NCI-H345 (cell line): ENCODE measurements at places on chromosomes 5 and 9.

- no peak for DNase-seq
These were observed 83.0 kb downstream of the NDUFS4 start for GRCh38 chr5:53643445-53643844.

- DNase-seq: no peak
These were observed 590.7 kb upstream of the KLF4 start for GRCh38 chr9:108080285-108080684.

DNA sequence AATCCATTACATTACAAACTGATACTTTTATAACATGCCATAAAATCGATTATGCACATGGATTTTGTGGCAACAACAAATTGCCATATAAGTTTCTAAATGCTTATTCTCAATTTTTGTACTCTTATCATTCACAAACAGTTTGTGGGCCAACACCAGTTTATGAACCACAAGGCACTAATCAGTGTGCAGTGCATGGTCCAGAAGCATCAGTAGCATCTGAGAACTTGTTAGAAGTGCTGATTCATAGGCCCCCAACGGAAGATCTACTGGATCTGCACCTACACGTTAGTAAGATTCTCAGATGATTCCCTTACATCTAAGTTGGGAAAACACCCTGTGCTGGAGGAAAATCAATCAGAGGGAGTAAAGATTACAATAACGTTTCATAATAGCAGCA, 242.8 kb downstream of the TRPM3 start:
- no peak for DNase-seq

- DNase-seq: no peak
These were observed 4.8 kb downstream of the IRX1 start for GRCh38 chr5:3600106-3601060.

GRCh38 chr9:94156348-94157049, 72.2 kb downstream of the PTPDC1 start:
- DNase-seq: no peak

GRCh38 chr5:170541146-170541769, 37.4 kb downstream of the KCNIP1 start:
- DNase-seq: no peak

DNA sequence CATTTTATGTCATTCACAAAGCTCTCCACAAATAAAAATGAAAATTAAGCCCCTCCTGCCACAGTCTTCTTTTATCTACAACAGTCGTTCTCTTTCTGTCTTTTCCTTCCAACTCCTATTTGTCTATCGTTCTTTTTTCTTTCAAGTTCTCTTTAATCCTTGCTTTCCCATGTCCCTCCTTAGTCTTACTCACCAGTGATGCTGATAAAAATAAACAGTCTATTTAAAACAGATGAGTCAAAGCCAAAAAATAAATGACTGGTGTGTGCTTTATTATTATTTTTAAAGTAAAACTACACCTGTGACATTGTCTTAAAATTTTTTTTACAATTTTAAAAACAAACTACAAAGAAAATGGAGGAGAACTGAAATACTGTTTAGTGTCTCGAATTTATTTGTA, 137.1 kb upstream of the TMEM161B start:
- no peak for DNase-seq

DNA sequence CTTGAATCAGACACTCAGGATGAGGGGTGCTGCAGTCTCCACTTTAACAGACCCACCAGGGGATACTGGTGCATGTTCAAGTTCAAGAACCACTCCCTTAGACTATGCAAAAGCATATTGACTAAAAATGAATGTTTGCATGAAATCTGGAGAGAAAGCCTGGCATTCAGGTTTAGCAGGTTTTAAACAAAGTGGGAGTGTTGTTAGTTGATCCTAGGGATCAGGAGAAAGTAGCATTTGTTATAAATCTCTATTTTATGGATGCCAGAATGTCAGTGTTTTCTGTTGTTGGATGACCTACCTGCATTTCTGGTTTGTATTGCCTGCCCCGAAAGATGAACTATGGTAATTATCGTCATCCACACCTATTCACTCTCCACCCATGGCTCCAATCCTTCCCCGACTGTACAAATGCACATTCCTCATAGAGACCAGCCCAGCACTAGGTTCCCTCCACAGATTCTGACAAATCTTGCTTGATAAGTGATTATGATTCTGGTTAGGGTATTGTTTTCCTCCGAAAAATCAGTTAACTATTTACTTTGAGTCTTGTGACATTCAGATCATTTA, 17.2 kb downstream of the TMEM252 start:
- DNase-seq: no peak

DNA sequence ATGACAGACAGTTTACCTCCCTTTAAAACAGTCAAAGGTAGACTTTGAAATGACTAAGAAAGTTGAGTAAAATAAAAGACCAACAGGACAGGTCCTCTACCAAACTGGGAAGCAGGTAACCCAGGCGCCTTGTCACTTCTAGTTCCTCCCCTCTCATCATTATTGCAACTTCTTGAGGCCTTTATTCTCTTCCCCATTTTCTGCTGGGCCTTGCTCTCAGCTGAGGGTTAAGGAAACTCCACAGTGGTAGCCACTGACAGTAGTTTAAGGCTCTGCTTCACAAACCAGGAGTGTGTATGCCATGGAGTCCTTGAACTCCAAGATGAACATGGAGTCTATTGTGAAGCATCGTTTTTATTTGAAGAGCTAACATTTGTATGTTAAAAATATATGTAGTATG, 36.9 kb upstream of the TCERG1 start:
- DNase-seq: no peak

DNA sequence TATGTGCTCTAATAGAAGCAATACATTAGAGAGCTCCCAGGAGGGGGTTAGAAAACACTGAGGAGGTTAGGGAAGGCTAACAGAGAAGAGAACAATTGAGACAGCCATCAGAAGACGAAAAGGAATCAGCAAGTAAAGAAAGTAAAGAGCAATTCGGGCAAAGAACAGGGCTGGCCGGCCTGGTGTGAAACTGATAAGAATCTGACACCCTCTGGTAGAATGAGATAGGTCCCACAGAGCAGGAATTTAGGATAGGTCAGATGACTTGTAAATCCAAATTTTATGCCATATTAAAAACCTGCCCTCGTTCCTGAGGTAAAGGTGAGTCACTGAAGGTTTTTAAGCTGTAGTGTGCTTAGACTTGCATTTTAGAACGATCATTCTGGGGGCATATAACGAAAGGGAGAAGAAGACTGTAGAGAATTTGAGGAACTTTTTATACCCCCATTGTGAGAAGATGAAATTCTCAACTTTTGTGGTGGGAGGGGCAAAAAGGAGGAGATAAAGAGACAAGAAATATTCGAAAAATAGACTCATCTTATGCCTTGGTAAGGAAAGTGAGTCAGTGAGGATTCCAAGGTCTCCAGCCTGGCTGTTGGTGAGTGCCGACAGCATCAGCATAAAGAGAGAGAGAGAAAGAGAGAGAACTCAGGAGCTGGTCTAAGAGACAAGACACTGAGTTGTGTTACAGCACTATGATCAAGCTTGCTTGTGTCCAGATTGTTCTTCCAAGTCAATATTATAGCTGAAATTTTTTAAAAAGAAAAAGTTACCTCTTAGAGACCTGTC, 51.3 kb downstream of the TMEM167A start:
- no peak for DNase-seq

GRCh38 chr9:96665789-96666188, 10.7 kb upstream of the PRXL2C start:
- no peak for DNase-seq

DNA sequence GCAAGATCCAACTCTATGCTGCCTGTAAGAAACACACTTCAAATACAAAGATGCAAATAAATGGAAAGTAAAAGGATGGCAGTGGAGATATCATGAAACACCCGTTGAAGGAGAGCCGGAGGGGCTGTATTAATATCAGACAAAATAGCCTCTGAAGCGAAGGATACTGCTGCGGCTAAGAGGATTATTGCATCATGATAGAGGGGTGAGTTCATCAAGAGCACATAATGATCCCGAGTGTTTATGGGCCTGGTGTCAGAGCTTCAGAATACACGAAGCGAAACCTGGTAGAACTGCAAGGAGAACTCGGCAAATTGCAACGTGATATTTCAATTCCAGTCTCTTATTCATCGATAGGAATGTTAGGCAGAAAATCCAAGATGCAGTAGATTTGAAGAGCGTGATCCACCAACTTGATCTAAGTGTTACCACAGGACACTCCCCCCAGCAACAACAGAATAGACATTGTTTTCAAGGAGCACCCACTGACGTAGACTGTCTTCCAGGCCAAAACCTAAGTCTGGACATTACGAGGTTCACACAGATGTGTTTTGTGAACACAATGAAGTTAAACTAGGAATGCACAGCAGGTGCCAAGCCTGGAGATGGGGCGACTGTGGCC, 27.7 kb upstream of the QSOX2 start:
- no peak for DNase-seq

GRCh38 chr5:156036640-156037039, 290.3 kb upstream of the SGCD start:
- no peak for DNase-seq
